ENCODE measurements at places on chromosomes 1 and 21.

- peak; percentile 1 for DNase-seq
Observed at GRCh38 chr1:54604572-54605370, 18.6 kb downstream of the FAM151A start.

GRCh38 chr1:219235903-219236481 lies 62.3 kb downstream of the LYPLAL1 start:
- no peak for DNase-seq

- DNase-seq, result no peak
Observed at GRCh38 chr1:220250681-220251080, 21.6 kb downstream of the RAB3GAP2 start.

DNA sequence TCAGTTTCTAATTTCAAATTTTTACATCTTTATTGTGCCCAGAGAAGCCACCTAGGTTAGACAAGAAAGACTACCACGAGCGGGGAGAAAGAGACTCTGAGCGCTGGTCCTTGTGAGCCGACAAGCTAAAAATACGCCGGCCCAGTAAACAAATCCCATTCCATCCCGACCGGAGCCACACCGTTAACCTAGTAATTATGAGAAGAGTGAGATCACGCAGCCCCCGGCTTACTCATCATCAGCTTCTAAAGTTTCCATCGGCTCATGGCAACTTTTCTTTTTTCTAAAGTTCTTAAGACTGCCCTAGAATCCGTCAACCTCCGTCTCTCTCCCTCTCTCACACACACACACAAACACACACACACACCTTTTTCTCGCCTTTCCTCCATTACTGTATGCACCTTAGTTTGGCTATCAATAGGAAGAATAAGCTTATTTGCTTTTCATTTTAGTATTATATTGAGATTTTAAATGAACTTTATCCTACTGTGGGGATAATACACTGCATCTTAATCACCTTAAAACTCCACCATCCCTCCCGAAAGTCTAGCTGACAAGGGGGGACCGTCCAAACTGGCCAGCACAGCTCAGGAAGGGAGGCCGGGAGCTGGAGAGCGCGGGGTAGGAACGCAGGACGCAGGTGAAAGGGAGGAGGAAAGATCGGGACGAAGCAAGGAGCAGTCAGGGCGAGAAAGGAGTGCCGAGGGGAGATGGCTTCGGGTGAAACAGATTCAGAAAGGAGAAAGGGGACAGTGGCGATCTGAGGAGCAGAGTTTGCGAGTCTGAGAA lies 728 bp downstream of the OTUD7B start:
- DNase-seq, result no peak

GRCh38 chr1:41528726-41529605 lies 44.5 kb upstream of the EDN2 start:
- no peak for DNase-seq

GRCh38 chr1:169874229-169874628 lies 19.5 kb downstream of the SCYL3 start:
- DNase-seq, result no peak

GRCh38 chr1:3439346-3440299 lies 14.8 kb upstream of the ARHGEF16 start:
- no peak for DNase-seq

DNA sequence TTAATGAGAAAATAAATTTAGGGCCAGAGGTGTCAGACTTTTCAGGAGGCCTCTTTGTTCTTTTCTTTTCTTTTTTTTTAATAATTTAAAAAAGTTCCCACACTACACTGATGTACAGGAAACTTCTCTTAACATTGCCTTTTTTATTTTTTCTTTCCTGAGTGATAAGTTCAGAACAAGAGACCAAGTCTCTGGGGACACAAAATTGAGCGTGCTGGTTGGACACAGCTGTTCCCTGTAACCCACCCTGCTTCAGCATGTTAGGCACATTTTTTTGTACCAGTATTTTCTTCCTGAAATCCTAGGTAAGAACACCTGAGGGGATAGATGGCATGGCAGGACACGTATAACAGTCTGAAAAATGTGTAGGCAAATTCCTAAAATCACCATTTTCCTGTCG lies 50.1 kb downstream of the PBX1 start:
- no peak for DNase-seq

GRCh38 chr1:201277441-201277840 lies 5.9 kb upstream of the PKP1 start:
- no peak for DNase-seq

GRCh38 chr21:25501996-25502665 lies 105.2 kb downstream of the MRPL39 start:
- no peak for DNase-seq

DNA sequence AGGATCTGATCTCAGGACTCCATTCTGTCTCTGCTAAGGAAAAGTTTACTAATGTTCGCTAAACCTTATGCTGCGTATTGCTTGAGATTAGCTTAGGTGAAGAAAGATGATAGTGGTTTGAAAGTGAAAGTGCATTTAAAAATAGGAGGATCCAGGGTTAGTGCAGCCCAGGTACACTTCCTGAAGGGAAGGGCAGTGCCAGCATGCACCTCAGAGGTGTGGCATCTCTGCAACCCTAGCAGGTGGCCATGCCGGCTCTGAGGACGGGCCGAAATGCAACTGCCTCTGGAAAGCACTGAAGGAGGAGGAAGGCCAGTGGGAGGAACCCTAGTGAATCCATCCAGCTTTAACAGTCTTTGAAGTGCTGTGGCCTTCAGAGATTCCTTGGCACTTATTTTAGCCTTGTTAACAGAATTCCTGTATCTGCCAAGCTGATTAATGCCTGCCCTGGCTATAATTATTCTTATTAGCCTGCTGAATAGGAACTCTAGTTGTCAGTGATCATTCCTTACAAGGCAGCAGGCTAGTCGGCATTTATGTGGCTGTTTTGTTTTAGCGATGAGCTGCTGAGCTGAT lies 5.5 kb downstream of the PTGFRN start:
- DNase-seq, result no peak

DNA sequence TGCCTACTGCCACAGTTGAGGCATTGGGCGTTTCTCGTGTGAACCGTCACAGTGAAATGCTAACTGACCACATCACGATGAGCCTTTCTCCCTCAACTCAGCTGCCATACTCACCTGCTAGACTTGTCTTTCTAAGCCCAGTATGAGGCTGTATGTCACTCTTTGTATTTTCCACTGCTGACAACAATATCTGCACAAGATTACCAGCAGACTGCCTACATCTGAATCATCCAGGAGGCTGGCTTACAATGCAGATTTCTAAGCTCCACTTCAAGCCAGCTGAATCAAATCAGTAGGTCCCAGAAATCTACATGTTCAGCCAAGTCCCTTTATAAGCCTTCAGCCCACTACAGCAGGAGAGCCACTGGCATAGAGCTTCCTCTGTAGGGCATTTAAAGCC lies 355.0 kb upstream of the DUSP10 start:
- DNase-seq, result no peak

GRCh38 chr1:110309139-110309538 lies 30.0 kb upstream of the RBM15 start:
- no peak for DNase-seq

- no peak for DNase-seq
Observed at GRCh38 chr1:23116921-23117699, 51.5 kb downstream of the LUZP1 start.

DNA sequence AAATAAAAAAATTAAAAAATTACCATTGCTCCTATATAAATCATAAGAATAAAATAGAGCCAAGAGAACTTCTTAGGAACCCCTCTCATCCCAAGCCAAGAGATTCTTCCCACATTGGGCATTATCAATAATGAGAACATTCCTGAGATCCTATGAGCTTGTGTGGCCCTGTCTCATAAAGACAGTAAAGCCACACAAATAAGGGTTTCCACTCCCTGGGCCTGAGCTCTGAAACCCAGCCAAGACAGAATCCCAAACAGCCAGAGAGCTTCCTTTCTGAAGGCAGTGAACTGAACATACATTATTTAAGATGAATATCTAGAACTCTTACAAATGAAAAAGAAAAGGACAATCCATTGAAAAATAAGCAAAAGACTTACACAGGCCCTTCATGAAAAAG lies 68.3 kb downstream of the SLC45A1 start:
- DNase-seq, result no peak

DNA sequence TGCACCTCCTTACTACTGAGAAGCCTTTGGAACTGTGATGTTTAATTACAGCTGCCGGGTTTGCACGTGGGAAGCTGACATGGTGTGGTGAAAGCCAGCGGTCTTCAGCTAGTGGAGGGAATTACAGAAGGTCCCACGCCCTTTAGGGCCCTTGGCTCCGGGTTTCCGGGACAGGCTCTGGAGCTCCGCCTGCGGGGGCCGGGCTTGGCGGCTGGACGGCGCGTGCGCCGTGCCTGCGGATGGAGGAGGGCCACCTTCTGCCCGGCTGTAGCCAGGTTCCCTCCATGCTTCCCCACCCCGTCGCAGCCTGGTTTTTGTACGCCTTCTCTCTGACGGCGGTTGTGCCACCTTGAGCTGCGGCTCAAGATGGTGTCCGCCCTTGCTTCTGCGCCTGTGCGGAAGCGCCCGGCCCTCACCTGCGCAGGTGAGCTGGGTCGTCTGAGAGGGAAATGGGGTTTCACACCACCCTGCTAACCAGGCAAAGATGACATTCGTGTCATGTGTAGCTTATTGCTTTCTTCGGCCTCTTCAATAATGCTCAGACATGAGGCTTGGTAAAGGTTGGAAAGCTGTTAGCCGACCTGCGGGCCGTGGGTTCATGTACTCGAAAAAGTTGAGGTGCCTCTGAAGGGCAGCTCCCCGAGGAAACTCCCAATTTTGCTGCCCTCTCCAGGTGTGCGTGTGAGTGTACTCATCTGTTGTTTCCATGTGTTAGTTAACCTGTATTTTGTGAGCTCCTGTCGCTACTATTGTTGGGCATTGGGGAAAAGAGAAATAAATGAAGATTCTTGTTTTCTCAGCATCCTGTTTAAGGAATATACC lies 36.6 kb upstream of the OPRD1 start:
- peak; percentile 15 for DNase-seq

- DNase-seq, result no peak
Observed at GRCh38 chr1:231887866-231888265, 261.3 kb downstream of the DISC1 start.

GRCh38 chr1:79100385-79100784 lies 93.9 kb upstream of the ADGRL4 start:
- DNase-seq, result no peak

GRCh38 chr1:193806079-193807048 lies 620.0 kb upstream of the B3GALT2 start:
- no peak for DNase-seq

DNA sequence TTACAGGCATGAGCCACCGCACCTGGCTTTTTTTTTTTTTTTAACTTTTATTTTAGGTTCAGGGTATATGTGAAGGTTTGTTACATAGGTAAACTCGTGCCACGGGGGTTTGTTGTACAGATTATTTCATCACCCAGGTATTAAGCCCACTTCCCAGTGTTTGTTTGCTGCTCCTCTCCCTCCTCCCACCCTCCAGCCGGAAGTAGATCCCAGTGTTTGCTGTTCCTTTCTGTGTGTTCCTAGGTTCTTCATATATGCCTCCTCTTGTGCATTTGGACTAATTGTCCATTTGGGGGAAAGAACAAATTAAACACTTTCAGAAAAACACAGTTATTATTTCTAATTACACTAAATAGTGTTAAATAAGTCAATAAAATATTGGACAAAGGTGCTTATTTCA lies 1.1 kb upstream of the SLC2A7 start:
- no peak for DNase-seq

DNA sequence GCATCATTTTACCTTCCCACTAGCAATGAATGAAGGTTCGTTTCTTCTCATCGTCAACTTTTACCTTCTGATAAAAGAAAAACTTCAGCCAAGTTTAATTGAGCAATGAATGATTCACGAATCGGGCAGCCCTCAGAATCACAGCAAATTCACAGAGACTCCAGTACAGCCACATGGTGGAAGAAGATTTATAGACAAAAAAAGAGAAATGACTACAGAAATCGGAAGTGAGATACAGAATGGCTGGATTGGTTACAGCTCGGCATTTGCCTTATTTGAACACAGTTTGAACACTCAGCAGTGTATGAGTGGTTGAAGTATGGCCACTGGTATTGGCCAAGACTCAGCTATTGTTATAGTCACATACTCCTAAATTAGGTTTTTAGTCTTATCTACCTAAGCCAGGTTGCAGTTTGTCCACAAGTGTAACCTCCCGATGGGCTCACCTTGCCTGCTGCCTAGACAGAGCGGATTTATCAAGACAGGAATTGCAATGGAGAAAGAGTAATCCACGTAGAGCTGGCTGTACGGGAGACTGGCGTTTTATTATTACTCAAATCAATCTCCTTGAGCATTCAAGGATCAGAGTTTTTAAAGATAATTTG lies 15.3 kb downstream of the AK4 start:
- no peak for DNase-seq

GRCh38 chr21:37165586-37165985 lies 92.5 kb downstream of the TTC3 start:
- DNase-seq, result no peak

- peak; percentile 78 for DNase-seq
Observed at GRCh38 chr1:11719313-11720032, 16.5 kb upstream of the AGTRAP start.

DNA sequence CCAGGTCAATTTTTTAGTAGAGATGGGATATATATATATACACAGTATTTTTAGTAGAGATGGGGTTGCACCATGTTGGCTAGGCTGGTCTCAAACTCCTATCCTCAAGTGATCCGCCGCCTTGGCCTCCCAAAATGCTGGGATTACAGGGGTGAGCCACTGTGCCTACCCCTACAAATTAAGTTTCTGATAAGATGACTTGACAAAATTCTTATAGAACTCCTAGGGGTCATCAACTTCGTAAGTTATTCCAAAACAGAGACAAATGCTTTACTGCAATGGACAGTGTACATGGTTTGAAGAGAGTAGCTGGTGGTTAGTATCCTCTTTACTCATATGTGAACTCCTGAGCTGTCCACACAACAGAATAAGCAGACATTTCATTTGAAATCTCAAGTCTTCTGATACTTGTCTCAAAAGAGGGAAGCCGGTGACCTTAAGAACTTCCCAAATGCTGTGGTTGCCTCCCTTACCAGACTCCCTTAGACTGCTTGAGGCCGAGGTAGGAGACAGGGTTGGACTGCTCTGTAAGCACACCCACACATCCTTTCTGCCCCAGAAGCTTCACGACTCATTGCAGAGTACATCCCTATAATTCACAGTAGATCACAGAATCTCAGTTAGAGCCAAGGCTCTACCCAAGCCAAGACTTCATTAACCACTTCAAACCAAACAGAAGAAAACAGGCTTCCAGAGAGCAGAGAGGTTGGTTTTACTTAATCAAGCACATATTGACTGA lies 244.1 kb upstream of the IRF2BP2 start:
- no peak for DNase-seq

All from activated CD8-positive, alpha-beta memory T cell treated with anti-CD3 and anti-CD28 coated beads for 48 hours (primary cell).